AG09309 (cell line): ENCODE measurements at places on chromosomes 3 and 15.

DNA sequence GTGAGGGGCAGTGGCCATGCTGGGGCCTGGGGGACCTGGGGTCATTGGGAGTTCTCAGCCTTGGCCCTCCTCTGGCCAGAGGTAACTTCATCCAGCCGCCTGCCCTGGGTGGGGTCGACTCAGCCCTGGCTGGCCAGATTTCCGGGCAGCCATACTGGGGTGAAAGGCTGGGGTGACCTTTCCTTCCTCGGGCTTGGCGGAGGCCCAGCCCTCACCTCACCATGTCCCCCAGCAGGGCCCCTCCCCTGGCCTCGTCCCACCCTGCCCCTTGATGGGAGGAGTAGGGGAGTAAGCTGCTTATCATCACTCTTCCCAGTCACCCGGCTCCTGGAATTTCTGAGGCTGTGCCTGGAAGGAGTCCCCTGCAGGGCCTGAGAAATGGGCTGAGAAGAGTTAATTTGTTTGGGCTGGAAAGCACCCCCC lies 5.4 kb downstream of the SEMA3F start:
- no peak for DNase-seq

- no peak for DNase-seq
Observed at GRCh38 chr3:164883171-164883570, 195.1 kb downstream of the SI start.

DNA sequence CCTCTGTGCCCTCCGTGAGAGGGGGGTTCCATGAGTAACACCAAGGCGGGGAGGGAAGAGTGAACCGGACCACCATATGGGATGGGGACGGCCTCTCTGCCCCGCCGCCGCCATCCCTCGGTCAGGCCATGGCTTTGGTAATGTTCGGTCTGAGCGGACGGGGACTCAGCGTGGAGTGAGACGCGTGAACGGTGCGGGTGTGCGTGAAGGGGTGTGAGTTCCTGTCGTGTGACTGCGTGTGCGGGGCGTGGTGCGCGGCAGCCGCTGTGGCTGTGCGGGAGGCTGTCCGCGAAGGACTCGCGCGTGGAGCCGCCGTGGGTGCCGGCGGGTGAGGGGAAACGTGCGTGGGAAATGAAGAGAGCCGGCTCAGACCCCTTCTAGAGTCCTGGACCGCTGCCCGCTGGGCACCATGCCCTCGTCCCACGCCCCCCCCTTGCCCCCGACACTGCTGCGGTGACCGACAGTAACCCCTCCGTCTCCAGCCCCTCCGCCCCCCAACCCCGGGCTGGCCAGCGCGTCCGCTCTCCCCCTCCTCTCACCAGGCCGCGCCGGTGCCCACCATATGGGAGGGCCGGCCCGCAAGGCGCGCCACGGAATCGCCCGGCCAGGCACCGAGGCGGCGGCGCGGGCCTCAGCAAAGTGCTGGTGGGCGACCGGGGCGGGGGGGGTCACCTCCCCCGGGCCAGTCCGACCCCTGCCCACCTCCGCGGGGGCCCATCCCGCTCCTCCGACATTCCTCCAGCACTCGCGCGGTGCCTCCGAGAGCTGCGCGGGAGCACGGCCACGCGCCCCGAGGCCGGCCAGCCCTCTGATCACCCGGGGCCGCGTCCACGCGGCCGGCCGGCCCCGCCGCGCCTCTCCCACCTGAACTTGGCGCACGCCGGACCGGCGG lies 589 bp downstream of the KLF15 start:
- no peak for DNase-seq

- DNase-seq, result no peak
Observed at GRCh38 chr3:179666436-179667035, 13.7 kb downstream of the USP13 start.

- DNase-seq, result no peak
Observed at GRCh38 chr3:194346621-194347020, 4.5 kb downstream of the CPN2 start.

- no peak for DNase-seq
Observed at GRCh38 chr15:50330921-50331320, 24.1 kb downstream of the GABPB1 start.

DNA sequence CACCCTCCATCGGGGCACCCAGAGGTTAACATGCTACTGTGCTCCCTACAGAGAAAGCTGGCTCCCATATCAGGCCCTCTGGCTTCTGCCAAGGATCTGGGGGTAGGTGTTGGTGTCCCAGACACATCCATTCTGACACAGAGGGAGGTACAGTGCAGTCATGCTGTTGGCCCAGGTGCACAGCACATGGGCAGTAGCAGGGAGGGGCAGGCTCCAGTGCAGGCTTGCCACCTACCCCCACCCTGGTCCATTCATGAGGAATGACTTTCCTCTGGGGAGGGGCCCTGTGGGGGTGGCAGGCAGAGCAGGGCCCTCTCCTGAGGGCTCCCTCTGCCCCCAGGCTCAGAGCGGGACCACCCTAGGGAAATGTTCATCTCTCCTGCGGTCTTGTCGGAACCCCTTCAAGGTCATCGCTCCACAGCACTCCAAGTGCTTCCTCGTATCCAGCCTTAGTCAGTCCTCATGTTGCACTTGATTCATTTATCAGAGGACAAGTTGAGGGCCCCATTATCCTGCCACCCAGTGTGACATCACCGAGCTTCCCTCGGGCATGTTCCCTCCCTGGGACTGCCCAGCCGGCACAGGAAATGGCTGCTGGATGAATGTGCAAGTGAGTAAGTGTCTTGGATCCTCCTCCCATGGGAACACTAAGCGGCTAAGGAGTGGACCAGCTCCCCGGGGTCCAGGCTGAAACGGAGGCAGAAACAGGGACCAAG lies 10.0 kb downstream of the DUSP7 start:
- peak; percentile 94 for DNase-seq

- DNase-seq, result no peak
Observed at GRCh38 chr3:183816681-183817510, 8.5 kb downstream of the MAP6D1 start.

DNA sequence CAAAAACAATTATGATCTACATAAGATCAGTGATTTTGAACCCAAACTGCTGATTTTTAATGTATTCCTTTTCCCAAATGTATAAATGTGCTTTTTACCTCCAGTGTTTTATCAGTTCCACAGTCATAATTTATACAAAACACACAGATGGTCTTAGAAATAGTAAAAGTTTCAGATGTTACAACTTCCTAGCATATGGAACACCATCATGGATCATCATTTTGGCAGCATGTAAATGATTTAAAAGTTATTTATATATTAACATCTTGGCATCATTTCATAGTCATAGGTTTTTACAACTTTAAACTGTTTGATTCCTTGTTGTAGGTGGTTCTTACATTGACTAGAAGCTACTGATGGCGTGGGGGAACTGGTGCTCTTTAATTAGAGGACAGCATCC lies 1025.3 kb downstream of the ROBO1 start:
- DNase-seq, result no peak

- DNase-seq, result no peak
Observed at GRCh38 chr3:100227511-100227921, 33.3 kb upstream of the TBC1D23 start.

- DNase-seq, result no peak
Observed at GRCh38 chr3:89270201-89270600, 162.8 kb downstream of the EPHA3 start.

- peak; percentile 2 for DNase-seq
Observed at GRCh38 chr3:71930056-71930991, 145.4 kb upstream of the PROK2 start.

GRCh38 chr15:89095073-89095472 lies 6.8 kb downstream of the ABHD2 start:
- DNase-seq, result no peak

DNA sequence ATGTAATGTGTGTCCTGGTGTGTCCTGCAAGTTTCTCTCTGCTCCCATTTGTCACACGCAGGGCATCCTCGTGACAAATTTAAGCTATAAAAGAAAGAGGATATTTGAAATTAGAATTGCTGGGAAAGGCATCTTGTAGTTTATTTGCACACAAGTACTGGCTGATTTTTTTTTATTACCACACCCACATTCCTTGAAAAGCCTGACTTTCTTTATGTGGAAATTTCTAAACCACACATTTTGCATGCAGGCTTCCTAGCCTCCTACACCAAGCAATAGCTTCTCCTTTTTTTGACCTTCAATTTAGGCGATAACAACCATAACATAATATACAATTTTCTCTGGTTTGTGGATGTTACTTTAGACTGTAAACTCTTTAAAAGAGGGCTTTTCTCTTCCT lies 126.1 kb downstream of the SERPINI1 start:
- DNase-seq, result no peak

- DNase-seq, result no peak
Observed at GRCh38 chr3:48543271-48543866, 13.2 kb downstream of the PFKFB4 start.
